GM13976 (cell line): ENCODE measurements at places on chromosomes 4 and X.

DNA sequence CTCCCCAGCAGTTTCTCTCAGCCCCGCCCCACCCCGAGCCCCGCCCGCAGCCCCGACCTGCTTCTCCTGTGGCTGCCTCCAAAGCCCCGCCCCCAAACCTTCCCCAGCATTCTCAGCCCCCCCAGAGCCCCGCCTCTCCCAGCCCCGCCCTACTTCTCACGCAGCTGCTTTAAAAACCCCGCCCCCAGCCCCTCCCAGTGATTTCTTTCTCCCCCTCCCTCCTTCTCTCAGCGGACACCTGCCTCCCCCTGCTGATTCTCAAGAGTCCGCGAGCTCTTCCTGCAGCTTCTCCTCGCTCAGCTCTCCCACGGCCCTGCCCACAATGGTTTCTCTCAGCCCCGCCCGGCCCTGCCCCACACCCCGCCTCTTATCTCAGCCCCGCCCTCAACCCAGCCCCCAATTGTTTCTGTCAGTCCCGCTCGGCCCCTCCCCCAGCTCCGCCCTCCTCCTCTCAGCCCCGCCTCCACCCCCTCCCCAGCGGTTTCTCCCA is 636 bp upstream of the EOLA1 start:
- DNase-seq, result peak; percentile 88

- DNase-seq, result no peak
Observed at GRCh38 chr4:20543131-20543530, 157.1 kb upstream of the PACRGL start.

GRCh38 chr4:1198098-1198844 is 25.9 kb upstream of the SPON2 start:
- no peak for DNase-seq

DNA sequence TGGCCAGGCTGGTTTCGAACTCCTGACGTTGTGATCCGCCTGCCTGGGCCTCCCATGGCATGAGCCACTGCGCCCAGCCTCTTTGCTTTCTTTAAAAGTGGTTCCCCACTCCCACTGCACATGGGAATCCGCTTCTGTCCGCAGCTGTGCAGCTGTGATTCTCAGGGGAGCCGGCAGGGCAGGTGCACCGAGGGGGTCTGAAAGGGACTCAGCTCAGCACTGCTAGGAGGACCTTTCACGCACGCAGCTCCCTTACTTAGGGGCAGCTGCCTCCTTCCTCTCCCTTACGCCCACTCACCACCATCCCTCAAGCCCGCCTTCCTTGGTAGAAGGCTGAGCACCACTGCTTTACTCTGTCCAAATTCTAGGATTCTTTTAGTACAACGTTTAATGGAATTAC is 40.4 kb upstream of the CYP4V2 start:
- DNase-seq, result no peak

- no peak for DNase-seq
Observed at GRCh38 chr4:153154007-153154975, 50.0 kb upstream of the TRIM2 start.

GRCh38 chrX:143121477-143121876 is 95.7 kb downstream of the SPANXN4 start:
- DNase-seq, result no peak

GRCh38 chrX:29913647-29914046 is 301.7 kb upstream of the MAGEB2 start:
- DNase-seq, result no peak

- peak; percentile 8 for DNase-seq
Observed at GRCh38 chrX:11214346-11215190, 78.6 kb upstream of the AMELX start.

DNA sequence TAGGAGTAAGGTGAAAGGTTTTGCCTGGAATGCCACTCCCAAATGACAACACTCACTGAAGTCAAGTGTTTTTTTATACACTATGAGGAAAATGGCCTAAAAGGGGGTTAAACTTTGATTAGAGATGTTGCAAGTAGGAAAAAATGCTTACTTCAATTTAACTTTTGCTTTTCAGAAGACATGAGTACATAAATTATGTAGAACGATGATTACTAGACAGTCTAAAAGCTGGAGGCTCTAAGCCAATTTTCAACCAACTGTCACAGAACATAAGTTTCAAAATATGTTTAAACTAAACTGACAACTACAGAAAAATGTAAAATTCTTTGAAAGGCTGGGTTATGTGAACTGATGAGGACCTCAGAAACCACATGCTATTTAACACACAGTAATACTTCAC is 83.4 kb downstream of the SHISA3 start:
- DNase-seq, result no peak

- no peak for DNase-seq
Observed at GRCh38 chrX:23292988-23293651, 41.5 kb upstream of the PTCHD1 start.

- DNase-seq, result no peak
Observed at GRCh38 chr4:147633113-147633512, 15.9 kb downstream of the TMEM184C start.

GRCh38 chr4:55110131-55110530 is 15.3 kb downstream of the KDR start:
- DNase-seq, result no peak

- no peak for DNase-seq
Observed at GRCh38 chrX:30795981-30796958, 92.8 kb downstream of the TAB3 start.

DNA sequence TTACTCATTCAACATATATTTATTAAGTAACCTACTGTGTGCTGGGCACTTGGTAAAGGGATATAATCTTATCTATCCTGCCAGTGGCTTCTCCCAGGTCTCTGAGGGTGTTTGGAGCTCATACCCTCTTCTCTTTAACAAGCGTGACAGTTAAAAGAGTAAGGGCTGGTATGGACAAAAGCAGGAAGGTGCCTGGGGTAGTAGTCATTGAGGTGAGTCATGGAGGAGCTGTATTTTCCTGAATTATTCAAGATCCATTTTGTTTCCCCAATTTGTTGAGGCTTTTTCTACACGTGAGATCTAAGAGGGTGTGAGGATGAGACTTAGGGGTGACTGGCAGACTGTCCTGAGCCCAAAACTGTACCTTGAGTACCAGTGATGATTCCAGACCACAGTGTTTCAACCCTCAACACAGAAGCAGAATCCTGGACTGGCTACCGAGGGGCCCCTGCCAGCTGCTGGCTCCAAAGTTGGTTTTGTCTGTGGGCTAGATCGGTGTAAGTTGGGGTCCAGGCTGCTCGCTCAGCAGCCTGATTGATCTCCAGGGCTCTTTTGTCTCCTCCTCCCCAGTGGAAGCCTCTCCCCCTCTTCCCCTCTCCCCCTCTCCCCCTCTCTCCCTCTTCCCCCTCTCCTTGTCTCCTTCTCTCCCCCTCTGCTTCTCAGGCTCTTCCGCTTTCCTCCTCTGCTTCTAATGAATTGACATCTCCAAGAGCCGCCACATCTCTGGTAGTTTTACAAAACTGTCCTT is at the start of gene DRP2:
DRP2 (plus strand) TSS at position 671 of the 748 bp plus-strand sequence. CDS start 11,862 bp downstream, outside the sequence.
- no peak for DNase-seq

GRCh38 chrX:36787752-36788151 is 220.4 kb upstream of the FAM47C start:
- no peak for DNase-seq

- DNase-seq, result no peak
Observed at GRCh38 chr4:47494124-47494430, 9.0 kb downstream of the ATP10D start.

DNA sequence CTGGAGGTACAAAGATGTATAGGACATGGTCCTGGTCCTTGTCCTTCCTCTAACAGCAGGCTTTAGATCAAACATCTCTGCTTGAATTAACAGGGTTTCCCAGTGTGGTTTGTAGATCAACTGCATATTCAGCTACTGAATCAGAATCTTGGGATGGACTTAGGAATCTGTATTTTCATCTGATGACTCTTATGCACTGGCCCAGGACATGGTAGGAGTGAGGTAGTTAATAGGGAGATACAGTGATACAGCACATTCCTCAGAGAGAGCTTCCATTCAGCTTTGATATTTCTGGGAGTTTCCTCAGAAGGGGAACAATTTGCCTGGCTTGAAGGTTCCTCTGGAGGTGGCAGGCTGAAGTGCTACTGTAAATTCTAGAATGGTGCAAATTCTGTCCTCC is 203.1 kb downstream of the LARP7 start:
- DNase-seq, result no peak

- DNase-seq, result no peak
Observed at GRCh38 chr4:16065066-16065465, 18.8 kb downstream of the PROM1 start.

GRCh38 chr4:147576084-147576483 is 41.1 kb upstream of the TMEM184C start:
- no peak for DNase-seq

GRCh38 chr4:88005946-88006345 is 1.5 kb upstream of the PKD2 start:
- DNase-seq, result no peak

GRCh38 chr4:109005523-109005922 is 242.7 kb upstream of the ETNPPL start:
- no peak for DNase-seq

DNA sequence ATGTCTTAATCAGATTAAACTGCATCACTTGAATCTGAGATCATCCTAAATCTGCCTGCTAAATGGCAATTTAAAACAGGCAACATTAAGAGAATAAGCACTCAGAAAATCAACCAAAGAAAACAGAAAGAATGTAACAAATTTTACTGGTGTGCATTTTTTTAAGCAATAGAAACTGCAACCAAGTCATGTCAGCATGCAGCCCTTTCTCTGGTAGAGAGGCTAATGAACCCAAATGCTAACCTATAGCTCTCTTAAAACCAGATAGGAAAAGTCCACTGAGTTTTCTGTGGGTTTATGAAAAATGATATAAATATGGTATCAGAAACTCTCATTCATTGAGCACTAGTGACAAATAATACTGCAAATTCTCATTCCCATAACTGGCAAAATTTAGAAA is 35.6 kb downstream of the COL25A1 start:
- no peak for DNase-seq

DNA sequence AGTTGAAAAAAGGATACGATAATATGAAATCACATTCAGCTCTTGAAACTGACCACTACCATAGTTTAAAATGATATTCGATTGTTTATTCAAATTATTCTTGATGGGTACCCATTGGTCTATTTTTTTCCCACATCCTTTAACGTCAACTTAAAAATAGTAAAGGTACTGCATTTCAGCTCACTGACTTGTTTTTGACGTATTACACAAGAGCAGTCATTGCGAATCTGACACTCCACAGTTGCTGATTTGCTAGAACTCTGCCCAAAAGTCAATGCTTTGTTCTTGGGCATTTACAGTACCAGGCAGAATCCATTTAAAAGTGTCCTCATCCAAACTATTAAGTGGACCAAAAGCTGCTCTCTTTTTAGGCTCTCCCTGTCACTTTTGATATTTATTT is 1.2 kb upstream of the PDS5A start:
- DNase-seq, result no peak

GRCh38 chrX:69428216-69428615 is 75.9 kb upstream of the NALF2 start:
- no peak for DNase-seq

GRCh38 chr4:622996-623913 is 2.1 kb upstream of the PDE6B start:
- DNase-seq, result no peak

GRCh38 chr4:112410364-112410763 is 105.6 kb downstream of the NEUROG2 start:
- DNase-seq, result no peak

- DNase-seq, result peak; percentile 32
Observed at GRCh38 chrX:136268051-136269048, 17.1 kb upstream of the MAP7D3 start.
